ENCODE measurements at places on chromosomes 7 and 10.

DNA sequence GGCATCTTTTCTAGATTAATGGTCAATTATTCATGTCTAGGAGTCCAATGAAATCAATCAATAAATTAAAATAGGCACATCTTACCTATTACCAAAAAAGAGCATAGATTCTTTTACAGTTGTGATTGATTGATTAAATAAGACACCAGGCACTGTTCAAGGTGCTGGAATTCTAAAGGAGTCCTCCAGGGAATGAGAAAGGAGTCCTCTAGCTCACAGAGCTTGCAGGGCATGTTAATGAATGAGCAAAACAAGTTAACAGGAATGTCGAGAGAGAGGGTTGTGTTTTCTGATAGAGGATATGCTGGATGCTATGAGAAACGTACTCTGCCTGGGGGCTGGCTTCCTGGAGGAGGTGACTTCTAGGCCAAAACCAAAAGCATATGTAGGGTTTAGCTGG, 191.4 kb downstream of the BMPER start:
- no peak for DNase-seq

- DNase-seq, result peak; percentile 28
These were observed 37.7 kb downstream of the ATXN7L1 start for GRCh38 chr7:105838627-105839231.

- no peak for DNase-seq
These were observed 500.1 kb upstream of the ZMIZ1 start for GRCh38 chr10:78568620-78569019.

GRCh38 chr7:55325371-55325792, 39.8 kb upstream of the LANCL2 start:
- DNase-seq, result peak; percentile 91

DNA sequence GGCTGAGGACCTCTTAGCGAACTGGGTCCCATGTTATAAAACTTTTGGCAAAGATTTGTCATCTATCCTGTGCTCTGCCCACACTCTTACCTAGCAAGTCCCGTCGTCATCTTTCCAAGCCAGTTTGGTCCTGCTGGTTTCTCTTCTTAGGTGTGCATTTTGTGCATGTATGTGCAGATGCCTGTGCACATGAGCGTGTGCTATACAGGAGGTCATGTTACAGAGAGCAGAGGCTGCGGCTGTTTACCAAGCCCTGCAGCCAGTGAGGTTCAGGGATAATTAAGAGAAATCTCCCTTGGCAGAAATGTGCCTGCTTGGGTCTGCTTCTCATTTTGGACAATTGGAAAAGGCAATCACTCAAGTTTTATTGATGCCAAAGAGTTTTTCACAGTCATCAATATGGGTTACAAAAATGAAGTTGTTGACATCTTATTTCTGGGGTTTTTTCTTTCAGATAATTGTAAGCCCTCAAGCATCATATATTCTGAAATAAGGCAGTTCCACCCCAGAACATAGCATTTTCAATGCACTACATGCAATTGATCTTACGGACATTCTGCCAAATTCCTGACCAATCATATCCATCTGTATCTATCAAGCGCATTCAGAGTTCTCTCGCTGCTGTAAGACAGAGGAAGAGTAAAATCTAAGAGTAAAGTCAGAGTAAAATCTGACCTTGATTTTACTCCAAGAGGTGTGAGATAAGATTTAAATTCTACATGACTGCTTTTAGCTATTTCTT, 361.4 kb upstream of the ZNF32 start:
- no peak for DNase-seq

GRCh38 chr10:23557777-23558176, 118.9 kb downstream of the OTUD1 start:
- no peak for DNase-seq

- no peak for DNase-seq
These were observed 289.1 kb downstream of the PRKG1 start for GRCh38 chr10:51363415-51363814.

- no peak for DNase-seq
These were observed 6.2 kb downstream of the GPRIN2 start for GRCh38 chr10:46550076-46550790.

DNA sequence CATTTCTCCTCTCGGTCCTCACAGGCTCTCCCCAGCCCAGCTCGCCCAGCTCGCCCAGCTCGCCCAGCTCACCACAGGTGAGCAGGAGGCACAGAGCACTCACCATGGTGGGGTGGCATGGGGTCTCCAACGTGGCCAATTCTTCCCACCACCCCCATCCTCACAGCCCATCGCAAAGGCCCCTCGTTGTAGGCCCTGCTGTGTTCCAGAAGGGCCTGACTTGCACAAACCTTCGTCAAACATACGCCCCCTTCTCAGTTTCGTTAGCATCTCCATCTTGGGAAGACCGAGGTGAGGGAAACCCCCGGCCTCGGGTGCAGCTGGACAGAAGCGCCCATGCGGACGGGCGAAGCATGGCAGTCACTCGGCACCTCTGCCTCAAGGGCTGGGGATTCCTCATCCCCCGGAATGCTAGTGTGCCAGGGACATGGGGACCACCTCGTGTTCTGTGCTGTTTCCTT, 304.6 kb downstream of the TNS3 start:
- DNase-seq, result no peak

GRCh38 chr7:100604976-100605911, 3.1 kb downstream of the PCOLCE start:
- no peak for DNase-seq

- DNase-seq, result peak; percentile 86
These were observed 24.0 kb upstream of the PAPSS2 start for GRCh38 chr10:87635498-87636312.

GRCh38 chr10:69222157-69223027, 2.3 kb downstream of the HKDC1 start:
- DNase-seq, result peak; percentile 74
